CD4-positive, alpha-beta T cell treated with Interleukin-6 at 100 ng/mL for 8 hours (primary cell): ENCODE measurements at places on chromosomes 5 and 9.

DNA sequence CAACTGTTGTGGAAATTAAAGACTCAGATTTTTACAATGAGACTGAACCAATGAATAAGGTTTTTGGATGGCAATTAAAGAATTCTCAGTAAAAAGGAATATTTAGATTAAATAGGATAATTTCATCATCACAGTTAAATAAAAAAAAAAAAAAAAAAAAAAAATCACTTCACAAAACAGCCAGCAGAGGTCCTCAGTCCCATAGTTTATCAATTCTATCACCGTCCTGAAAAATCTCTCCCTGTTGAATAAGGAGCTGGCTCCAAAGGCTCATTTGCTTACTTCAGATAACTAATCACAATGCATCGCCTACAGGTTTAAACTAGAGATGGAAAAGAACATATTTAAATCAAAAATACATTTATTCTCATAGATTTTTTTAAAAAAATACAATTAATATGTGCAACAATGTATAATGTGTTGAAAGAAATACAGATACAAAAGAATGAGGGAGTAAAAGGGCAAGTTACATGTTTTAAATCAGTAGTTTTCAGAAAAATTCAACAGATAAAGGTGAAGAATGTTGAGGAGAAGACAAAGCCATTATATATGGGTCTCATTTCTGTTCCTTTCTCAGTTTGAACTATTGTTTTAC lies 175.8 kb upstream of the CHD1 start:
- peak; percentile 7 for DNase-seq

DNA sequence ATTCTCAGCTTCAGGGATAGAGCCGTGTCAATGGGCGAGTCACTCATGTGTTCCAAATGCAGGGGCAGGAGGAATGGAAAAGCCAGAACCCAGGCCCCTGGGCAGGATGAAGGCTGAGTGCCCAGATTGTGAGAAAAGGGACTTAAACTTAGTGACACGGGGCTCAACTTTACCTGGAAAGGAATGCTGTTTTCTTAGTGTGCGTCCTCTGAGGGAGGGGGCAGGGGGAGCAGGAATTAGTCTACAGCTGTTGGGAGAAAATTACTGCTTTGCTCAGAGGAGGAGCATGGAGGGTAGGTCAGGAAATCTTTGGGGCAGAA lies 14.6 kb downstream of the HK3 start:
- DNase-seq = no peak

GRCh38 chr5:90097082-90097477 lies 312.5 kb downstream of the CETN3 start:
- DNase-seq = no peak

GRCh38 chr9:128203024-128203706 lies at the start of gene DNM1:
TSS of gene DNM1 (plus strand) at chr9:128203379. CDS start at chr9:128203471, 92 bp downstream.
- DNase-seq = peak; percentile 61

DNA sequence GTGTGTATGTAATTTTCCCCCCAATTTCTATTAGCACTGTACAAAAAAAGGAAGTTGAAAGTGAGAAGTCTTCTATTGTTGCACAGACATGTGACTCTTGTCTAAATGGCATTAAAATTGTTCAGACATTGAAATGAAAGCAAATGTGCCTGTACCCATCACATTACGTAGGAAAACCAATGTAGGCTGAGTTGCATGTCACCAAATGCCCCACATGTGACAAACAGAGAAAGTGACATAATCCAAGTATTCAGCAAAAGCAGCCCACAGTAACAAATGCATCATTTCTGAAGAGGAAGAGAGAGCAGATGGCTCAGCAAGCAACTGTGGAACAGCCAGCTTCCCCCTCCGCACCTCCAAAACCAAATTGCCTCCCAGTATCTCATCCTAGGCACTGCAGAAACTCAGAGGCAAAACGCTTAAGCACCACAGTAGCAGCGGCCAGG lies 161.5 kb upstream of the NR4A3 start:
- DNase-seq = no peak

- DNase-seq = no peak
Observed at GRCh38 chr5:42309865-42310264, 113.4 kb upstream of the GHR start.

- no peak for DNase-seq
Observed at GRCh38 chr5:36681711-36682110, 75.3 kb downstream of the SLC1A3 start.

GRCh38 chr5:114148253-114148652 lies 213.6 kb upstream of the KCNN2 start:
- no peak for DNase-seq
